ENCODE measurements at places on chromosomes 12 and 14.

DNA sequence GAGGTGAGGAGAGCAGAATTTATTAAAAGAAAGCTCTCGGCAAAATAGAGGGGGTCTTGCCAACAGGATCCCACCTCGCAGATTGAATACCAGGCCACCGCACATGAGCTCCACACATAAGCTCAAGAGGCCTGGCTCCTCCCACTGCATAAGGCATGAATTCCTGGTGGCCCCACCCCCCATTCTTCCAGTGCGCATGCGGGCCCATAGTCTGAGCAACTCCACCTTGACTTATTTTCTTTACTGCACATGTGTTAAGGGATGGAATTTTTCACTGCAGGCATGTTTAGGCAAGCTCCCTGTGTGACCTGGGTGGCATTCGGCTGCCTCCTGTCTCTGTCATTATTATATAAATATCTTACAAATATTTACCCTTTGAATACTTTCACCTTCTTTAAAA, 412.5 kb downstream of the RMST start:
- DNase-seq = no peak

GRCh38 chr14:75310295-75311111, 31.9 kb downstream of the FOS start:
- peak; percentile 40 for DNase-seq

DNA sequence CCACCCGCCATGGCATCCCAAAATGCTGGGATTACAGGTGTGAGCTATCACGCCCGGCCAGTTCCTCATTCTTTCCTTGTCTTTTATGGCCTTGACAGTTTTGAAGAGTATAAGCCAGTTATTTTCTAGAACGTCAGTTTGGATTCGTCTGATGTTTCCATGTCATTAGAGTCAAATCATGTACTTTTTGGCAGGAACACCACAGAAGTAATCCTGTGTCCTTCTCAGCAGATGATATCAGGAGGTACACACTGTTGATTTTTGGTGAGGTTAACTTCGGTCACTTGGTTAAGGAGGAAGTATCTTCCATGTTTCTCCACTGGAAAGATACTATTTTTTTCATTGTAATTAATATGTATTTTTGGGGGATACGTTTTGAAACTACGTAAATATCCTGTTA, 25.1 kb upstream of the VPS33A start:
- DNase-seq = no peak

- no peak for DNase-seq
Measured at GRCh38 chr14:38835874-38836273, 267.2 kb downstream of the SEC23A start.

GRCh38 chr14:55794655-55795595, 214.9 kb downstream of the KTN1 start:
- DNase-seq = no peak

- DNase-seq = no peak
Measured at GRCh38 chr12:82207556-82207955, 150.6 kb downstream of the CCDC59 start.

GRCh38 chr14:71361336-71361735, 454.1 kb downstream of the PCNX1 start:
- no peak for DNase-seq

- no peak for DNase-seq
Measured at GRCh38 chr14:91873471-91874415, 6.4 kb upstream of the TC2N start.

GRCh38 chr14:69682621-69683263, 71.3 kb downstream of the SUSD6 start:
- DNase-seq = no peak

DNA sequence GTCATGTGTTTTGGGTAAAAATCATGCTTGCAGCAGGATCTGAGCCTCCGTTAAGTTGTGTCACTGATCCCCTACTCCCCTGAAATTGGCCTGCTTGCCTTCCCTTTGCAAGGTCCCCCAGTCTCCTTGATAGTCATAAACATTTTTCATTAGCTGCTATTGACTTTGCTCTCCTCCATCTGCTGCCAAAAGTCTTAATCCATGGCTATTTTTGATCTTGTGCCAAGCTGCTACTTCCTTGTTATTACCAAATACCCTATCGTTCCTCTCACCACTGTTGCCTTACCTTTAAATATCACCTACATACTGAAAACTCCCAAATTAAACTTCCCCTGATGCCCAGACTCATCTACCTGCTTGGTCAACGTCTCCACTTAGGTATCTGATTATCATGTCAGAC, 148.3 kb downstream of the PHLDA1 start:
- DNase-seq = no peak

DNA sequence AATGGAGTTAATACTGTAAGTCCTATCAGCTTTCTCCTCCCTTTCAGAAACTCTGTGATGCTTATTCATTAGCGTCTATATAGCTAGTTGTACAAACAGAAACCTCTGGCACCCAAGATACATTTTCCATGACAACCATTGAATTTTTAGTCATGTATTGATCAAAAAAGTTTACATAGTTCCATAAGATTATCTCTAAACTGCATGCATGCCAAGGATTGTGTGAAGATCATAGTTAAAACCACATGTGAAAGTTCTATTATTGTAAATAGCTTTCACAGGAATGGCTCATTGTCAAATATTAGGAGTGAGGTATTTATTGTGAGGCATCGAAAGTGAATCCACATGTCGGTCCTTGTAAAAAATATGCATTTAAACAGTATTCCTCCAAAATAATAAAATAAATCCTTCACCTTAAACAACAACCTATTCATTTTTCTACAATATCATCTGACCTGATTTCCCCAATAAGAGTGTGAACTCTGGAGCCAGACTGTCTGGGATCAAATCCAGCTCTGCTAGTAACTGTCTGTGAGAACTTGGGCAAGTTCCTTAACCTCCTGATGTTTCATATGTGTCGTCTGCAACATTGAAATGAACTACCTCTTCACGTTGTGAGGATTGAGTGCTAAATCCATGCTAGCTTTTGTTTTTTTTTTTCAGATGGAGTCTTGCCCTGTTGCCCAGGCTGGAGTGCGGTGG, 10.6 kb upstream of the CDKL1 start:
- DNase-seq = no peak

DNA sequence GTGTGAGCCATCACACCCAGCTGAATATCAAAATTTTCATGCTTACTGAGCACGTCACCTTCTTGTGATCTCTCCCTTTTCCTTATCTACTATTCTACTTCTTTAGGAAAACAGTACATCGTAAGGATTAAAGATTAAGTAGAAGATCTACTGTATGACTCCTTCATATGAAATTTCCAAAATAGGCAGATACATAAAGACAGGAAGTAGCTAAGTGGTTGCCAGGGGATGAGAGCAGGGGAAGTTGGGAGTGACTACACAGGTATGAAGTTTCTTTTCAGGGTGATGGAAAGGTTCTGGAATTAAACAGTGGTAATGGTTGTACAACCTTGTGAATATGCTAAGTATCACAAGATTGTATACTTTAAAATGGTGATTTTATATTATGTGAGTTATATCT, 36.5 kb upstream of the CERS5 start:
- DNase-seq = no peak

GRCh38 chr14:36508418-36509068, 11.5 kb downstream of the NKX2-1 start:
- DNase-seq = no peak

Measured in occipital lobe (tissue), 3 donors.